Right cardiac atrium (tissue), 5 donors: ENCODE measurements at places on chromosomes 1 and 21. TPM values are rescaled to one million over a fixed set of nuclear protein-coding genes. Genes with fewer than 3 reads are reported as not detected.

DNA sequence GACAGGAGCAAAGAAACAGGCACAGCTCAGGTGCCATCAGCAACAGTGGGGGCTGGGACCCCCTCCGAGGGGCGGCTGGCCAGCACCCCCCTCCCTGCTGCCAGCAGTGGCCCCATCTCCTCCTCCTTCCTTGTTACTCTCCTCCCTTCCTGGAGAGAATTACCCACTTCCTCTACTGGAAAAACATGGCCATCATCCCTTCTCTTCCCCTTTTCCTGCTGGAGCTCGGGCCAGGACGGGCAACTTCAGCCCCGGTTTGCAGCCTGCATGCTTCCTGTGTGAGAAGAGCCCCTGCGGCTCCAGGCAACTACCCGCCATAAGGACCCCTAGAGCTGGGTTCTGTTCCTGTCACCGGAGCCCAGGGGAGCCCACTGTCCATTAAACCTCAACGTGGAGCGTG lies 17.6 kb downstream of the MEGF6 start:
- no peak for DNase-seq

The BCL2L15 gene
- 0.15 TPM for total RNA-seq

The AKR7A3 gene
- 0.17 TPM for total RNA-seq

The CAP1 gene
- 106 TPM for total RNA-seq

The OR2G6 gene
- total RNA-seq: not detected
